ENCODE measurements at places on chromosomes 16 and 17. TPM values are rescaled to one million over a fixed set of nuclear protein-coding genes. Genes with fewer than 3 reads are reported as not detected.

Gene SRCIN1
- 12.8 TPM for total RNA-seq

Gene CCL23
- not detected for total RNA-seq

Gene TEDC2
- total RNA-seq = 25.0 TPM

Gene SULT1A4
- total RNA-seq = 1.2 TPM

Gene MED13
- 69.5 TPM for total RNA-seq

Gene SLC38A8
- total RNA-seq = not detected

Gene CRHR1
- 0.15 TPM for total RNA-seq

Gene CCL8
- not detected for total RNA-seq

GRCh38 chr17:8630227-8630801, at the start of gene MYH10:
Gene MYH10 (minus strand): TSS chr17:8630725. CDS start chr17:8623246, 7,479 bp downstream.
- H3K27ac ChIP-seq = peak within 1 kb of the TSS; percentile 68
- peak within 1 kb of the TSS; percentile 82 for H3K4me3 ChIP-seq
- H3K4me1 ChIP-seq = no peaks in the 10 kb centered on the region
- DNase-seq = no peak
- peaks cover 3% of the 10 kb centered on the region for H3K36me3 ChIP-seq

GRCh38 chr17:41796121-41796895, 9.8 kb upstream of the JUP start:
- H3K27me3 ChIP-seq = no peaks in the 10 kb centered on the region
- no peak for DNase-seq
- no peak overlapping the region for H3K4me3 ChIP-seq
- H3K4me1 ChIP-seq = peaks cover 54% of the 10 kb centered on the region
- H3K36me3 ChIP-seq = no peaks in the 10 kb centered on the region
- H3K27ac ChIP-seq = peak overlapping the region; percentile 57

- H3K27ac ChIP-seq = no peak overlapping the region
- peaks cover 2% of the 10 kb centered on the region for H3K27me3 ChIP-seq
- H3K4me1 ChIP-seq = no peaks in the 10 kb centered on the region
- no peak for DNase-seq
- H3K36me3 ChIP-seq = no peaks in the 10 kb centered on the region
These were observed 96.3 kb downstream of the RAB11FIP4 start for GRCh38 chr17:31487648-31488263.

DNA sequence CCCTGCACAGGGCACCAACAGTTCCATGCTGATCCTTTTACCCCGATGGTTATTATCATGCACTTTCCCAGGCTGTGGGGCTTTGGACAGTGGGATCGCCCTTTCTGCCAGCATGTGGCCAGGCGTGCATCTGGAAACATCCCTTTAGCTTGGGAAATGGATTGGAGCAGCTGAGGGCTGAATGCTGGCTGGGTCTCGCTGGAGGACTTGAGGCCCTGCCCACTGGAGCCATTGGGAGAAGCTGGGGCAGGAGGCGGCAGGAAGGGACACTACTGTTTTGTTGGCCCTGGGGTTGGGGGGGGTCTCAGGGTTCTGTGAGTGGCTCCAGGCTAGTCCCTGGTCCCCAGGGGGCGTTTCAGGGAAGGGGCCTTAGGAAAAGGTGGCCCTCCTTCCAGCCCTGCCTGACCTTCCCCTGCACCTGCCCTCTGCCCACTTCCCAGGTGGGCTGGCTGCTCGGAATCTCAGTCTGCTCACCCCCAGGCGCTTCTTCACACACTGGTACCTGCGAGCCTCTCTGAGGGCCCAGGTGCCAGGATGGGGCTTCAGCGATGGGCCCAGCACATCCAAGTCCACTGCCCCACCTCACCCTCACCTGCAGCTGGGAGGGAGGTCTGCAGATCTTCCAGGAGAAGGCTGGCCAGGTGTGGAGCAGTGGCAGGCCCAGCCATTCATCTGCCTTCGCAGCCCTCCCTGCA, 1.6 kb upstream of the ADGRG3 start:
- no peak for DNase-seq
- H3K36me3 ChIP-seq = no peaks in the 10 kb centered on the region
- no peaks in the 10 kb centered on the region for H3K4me1 ChIP-seq
- H3K27me3 ChIP-seq = no peaks in the 10 kb centered on the region

GRCh38 chr17:45279898-45280297, 18.0 kb upstream of the SPATA32 start:
- H3K27me3 ChIP-seq = no peaks in the 10 kb centered on the region
- H3K4me1 ChIP-seq = peaks cover 43% of the 10 kb centered on the region
- peak overlapping the region; percentile 42 for H3K27ac ChIP-seq
- H3K36me3 ChIP-seq = no peaks in the 10 kb centered on the region

- peak overlapping the region; percentile 52 for H3K4me3 ChIP-seq
- DNase-seq = no peak
- H3K36me3 ChIP-seq = no peaks in the 10 kb centered on the region
- no peak overlapping the region for H3K27ac ChIP-seq
- peaks cover 3% of the 10 kb centered on the region for H3K4me1 ChIP-seq
These were observed 839 bp downstream of the PLD2 start for GRCh38 chr17:4807605-4808377.

GRCh38 chr16:81374550-81374949, 59.8 kb downstream of the GAN start:
- H3K4me3 ChIP-seq = no peak overlapping the region
- no peaks in the 10 kb centered on the region for H3K27me3 ChIP-seq
- no peaks in the 10 kb centered on the region for H3K4me1 ChIP-seq
- no peaks in the 10 kb centered on the region for H3K36me3 ChIP-seq
- no peak overlapping the region for H3K27ac ChIP-seq

DNA sequence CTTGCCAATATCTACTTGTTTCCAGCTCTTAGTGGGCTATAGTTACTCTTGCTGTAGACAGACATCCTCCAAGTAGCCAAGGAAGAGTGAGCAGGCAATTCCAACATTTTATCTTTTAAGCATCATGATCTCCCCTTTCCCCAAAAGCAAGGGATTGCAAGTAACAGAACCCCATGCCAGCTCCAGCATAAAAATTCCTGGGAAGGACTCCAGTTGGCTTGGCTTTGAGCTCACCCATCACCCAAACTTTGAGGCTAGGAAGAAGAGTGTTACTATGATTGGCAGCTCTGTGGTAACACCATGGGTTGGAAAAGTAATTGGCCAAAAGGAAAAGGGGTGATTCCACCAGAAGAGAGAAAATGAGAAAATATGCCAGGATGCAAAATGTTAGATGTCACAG, 1086.4 kb upstream of the RBFOX1 start:
- DNase-seq = no peak
- no peak overlapping the region for H3K4me3 ChIP-seq
- H3K27me3 ChIP-seq = no peaks in the 10 kb centered on the region
- H3K4me1 ChIP-seq = no peaks in the 10 kb centered on the region
- no peaks in the 10 kb centered on the region for H3K36me3 ChIP-seq

DNA sequence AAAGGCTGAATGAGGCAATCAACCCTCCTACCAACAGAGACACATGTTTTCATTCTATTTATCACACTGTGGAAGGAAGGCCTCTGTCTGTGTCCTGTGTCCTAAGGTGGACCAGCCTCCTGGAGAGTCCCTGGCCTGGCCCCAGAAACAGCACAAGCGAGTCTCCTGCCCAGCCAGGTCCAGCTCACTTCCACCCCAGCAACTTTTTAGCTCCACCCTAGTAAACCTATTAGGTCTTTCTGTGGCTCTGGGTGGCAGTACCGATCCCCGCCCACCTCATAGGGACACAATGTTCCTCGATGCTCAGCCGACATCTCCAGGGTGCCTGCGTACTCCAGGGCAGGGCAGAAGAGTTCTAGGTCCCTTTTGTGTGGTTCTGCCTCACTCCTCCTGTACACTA, 10.7 kb downstream of the DRC3 start:
- H3K36me3 ChIP-seq = no peaks in the 10 kb centered on the region
- H3K4me1 ChIP-seq = peaks cover 5% of the 10 kb centered on the region
- no peak overlapping the region for H3K27ac ChIP-seq
- no peak overlapping the region for H3K4me3 ChIP-seq
